A549 treated with AZD2906 at 1 μM for 4 hours (cell line): ENCODE measurements at places on chromosomes 1 and 21. TPM values are rescaled to one million over a fixed set of nuclear protein-coding genes. Genes with fewer than 3 reads are reported as not detected.

PLA2G2C gene
- total RNA-seq, result not detected in 5 replicates

ACTL8 gene
- 1.4 to 1.8 TPM (median 1.7 TPM) in 5 replicates for total RNA-seq

MIXL1 gene
- total RNA-seq, result 0.05 to 0.09 TPM (median 0.07 TPM) in 4 of 5 replicates, not detected in the other

KRTAP12-2 gene
- not detected in 5 replicates for total RNA-seq

KIAA0040 gene
- 0.78 to 1.2 TPM (median 0.95 TPM) in 5 replicates for total RNA-seq

KRTAP26-1 gene
- not detected in 5 replicates for total RNA-seq

F3 gene
- total RNA-seq, result 9.6 to 18.1 TPM (median 11.1 TPM) in 5 replicates

IL20 gene
- total RNA-seq, result 0.10 TPM in 1 of 5 replicates, not detected in the others

SPRR2E gene
- not detected in 5 replicates for total RNA-seq

TMEM125 gene
- total RNA-seq, result 0.05 TPM in 1 of 5 replicates, not detected in the others
